Nephron progenitor cell (in vitro differentiated cells): ENCODE measurements at places on chromosomes 16 and 17.
A peak's percentile ranks its signal among the peaks of the same experiment; 100 is the strongest.

GRCh38 chr16:89864527-89864820 lies 8.9 kb upstream of the TCF25 start:
- no peak for DNase-seq

DNA sequence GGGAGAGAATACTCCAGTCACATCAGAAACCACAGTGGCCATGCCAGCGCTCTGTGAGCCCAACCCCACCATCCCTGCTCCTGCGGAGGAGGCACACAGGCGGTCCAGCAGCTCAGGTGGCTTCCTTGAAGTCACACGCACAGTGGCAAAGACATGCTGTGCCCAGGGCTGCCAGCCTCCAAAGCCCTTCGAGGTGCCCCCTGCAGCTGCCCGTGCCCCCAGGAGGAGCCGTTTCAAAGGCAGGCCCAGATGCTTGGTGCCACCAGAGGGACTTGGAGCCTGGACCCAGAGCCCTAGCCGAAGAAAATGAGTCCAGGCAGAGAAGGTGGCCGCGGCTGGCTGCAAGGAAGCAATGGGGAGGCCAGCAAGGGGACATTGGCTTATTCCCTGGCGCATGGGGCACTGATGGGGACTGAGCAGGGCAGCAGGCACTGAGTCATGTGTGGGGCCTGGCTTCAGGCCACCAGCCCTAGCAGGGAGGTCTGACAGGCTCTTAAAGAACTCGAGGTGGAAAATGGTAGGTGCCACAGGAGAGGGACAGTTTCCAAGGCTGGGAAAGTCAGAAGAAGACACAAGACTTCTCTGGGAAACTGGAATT lies 17.2 kb upstream of the CACNG1 start:
- no peak for DNase-seq

DNA sequence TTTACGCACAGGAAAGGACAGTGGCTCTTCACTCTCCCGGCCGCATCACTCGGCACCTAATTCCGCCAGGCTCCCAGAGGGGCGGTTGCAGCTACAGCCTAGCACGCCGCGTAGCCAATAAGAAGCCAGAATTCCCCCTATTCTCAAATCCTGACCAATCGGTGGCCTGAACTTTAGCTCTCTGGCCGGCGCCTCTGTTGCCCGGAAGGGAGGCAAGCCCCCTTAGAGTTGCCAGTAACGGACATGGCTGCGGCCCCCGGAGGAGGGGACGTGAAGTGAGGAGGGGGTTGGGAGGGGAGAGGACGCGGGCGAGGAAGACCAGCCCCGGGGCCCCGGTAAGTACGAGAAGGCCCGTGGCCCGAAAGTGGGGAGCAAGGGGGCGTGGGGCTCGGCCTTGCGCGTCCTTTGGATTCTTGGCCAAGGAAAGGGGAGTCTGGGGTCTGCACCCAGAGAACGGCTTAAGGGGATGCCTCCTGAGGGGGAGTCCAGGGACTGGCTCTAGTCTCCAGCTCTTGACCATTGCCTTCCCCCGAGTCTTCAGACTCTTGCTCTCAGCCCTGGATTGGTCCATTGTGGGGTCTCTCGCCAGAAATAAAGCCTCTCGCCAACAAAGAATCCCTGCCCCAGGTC lies at the start of gene TMEM94:
TSS of gene TMEM94 (plus strand) at position 219 of the 630 bp plus-strand sequence. CDS start 15,271 bp downstream, outside the sequence.
- DNase-seq: peak; percentile 89

- peak; percentile 11 for DNase-seq
Observed at GRCh38 chr17:20944014-20944865, 98.6 kb downstream of the USP22 start.

DNA sequence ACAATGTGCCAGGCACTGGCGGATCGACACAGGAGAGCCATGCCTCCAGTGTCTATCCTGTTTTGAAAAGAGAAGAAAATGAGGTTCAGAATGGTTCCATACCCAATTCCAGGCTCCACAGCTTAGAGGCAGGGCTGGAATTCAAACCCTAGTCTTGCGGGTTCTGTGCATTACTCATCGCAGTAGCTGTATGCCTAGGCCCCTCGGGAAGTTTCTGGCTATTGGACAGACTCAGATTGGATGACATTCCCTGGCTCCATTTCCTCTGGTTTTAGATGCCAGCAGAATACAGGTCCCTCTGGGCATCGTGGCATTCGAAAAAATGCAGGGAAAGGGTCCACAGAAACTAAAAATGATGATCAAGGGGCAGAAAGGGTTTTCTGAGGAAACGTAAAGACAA lies 184.7 kb downstream of the COPRS start:
- DNase-seq: no peak

DNA sequence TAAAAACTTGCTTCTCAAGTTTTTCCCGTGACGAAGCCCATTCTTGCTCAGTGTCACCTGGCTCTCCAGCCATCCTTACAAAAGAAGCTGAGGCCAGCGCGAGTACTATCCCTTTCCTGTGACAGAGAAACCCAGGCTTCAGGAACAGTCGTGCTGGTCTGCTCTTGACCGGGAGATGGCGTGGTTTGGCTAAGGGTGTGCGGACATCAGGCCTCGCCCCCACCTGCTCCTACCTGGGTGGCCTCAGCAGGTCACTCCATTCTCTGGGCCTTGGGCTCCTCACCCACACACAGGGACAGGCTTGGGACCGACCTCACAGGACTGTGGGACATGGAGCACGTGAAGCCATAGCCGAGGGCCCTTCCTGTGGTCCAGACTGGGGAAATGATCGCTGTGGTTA lies 75.2 kb upstream of the CIBAR2 start:
- no peak for DNase-seq

GRCh38 chr16:85762970-85763369 lies 12.1 kb upstream of the C16orf74 start:
- no peak for DNase-seq

DNA sequence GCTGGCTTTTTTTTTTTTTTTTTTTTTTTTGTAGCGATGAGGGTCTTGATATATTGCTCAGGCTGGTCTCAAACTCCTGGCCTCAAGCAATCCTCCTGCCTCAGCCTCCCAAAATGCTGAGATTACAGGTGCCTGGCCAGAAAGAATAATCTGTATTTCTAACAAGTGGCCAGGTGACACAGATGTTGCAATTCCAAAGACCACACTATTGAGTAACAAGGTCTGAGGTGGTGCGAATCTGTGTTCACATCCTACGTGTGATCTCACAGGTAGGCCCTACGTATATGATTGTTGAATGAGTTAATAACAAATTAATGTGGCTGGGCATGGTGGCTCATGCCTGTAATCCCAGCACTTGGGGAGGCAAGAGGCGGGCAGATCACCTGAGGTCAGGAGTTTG lies 33.3 kb downstream of the OTOA start:
- DNase-seq: no peak

DNA sequence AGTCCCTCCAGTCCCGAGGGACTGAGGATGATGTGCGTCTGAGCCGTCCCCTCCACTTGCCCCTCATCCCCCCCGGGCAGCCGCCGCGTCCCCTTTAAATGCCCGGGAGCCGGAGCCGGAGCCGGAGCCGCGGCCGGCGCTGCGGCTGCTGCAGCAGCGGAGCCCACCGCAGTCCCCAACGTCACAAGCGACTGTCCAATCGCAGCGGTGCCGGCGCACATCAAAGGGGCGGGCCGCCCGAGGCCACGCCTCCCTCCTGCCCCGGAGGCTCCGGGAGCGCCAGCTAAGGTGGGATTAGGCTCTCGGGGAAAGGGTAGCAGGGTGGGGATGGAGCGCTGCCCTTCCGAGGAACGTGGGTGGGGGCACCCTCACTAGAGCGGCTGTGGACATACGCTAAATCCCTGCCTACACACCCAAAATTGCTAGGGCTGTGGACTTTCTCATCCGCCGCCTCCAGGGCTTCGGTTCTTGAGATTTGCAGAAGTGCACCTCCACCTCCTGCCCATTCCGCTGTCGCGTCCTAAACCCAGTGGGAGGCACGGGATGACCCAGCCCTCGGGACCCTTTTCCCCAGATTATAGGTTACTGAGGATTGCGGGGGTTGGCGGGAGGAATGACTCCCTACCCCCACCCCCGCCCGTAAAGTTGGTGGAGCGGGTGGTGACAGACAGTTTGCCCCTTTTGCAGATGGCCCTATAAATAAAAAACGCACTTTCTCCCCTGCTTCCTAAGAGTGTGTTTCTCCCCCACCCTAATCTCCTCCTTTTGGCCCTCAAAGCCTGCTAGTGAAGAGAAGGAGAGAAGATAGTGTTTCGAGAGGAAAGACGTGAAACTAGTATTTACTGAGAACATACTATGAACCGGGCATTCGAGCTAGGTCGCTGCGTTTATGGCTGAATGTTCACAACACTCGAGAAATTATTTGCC lies at the start of gene PHOSPHO1:
TSS of gene PHOSPHO1 (minus strand) at position 152 of the 927 bp plus-strand sequence. CDS start 4,096 bp downstream, outside the sequence.
- DNase-seq: peak; percentile 96

DNA sequence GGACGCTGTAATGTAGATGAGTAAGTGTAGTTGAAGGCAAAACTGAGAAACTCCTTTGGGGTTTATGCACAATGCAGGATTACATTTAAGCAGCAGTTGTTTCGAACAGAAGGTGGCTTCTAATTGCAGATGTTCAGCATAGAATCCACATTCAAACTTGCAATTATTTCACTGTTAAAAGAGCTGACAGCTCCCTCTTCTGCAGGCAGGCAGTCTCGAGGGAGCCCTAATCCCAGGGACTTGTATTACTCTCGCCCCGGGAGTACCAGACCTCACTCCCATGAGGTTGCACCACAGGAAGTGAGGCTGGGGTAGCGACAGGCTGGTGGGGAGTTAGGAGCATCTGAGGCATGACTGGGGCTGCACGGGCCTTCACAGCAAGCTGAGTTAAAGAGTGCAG lies 484.3 kb upstream of the EEF2KMT start:
- DNase-seq: peak; percentile 18

GRCh38 chr17:7014261-7014994 lies 2.0 kb downstream of the RNASEK start:
- peak; percentile 98 for DNase-seq

DNA sequence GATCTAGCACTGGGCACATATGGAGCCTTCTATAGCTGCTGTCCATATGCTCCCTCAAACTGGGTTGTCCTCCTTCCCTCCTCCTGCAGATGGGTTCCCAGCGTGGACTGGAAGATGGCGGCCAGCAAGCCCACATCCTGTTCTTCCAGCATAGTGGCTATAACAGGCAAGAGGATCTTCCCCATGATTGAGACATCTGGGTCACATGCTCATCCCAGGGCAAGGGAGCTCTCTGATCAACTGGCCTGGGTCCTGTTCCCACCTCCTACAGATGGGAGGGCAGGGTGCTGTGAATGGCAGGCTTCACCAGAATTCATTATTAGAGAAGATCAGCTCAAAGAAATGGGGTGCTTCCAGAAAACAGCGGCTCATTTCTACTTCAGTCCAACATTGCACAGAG lies 210.2 kb downstream of the PARN start:
- DNase-seq: no peak

DNA sequence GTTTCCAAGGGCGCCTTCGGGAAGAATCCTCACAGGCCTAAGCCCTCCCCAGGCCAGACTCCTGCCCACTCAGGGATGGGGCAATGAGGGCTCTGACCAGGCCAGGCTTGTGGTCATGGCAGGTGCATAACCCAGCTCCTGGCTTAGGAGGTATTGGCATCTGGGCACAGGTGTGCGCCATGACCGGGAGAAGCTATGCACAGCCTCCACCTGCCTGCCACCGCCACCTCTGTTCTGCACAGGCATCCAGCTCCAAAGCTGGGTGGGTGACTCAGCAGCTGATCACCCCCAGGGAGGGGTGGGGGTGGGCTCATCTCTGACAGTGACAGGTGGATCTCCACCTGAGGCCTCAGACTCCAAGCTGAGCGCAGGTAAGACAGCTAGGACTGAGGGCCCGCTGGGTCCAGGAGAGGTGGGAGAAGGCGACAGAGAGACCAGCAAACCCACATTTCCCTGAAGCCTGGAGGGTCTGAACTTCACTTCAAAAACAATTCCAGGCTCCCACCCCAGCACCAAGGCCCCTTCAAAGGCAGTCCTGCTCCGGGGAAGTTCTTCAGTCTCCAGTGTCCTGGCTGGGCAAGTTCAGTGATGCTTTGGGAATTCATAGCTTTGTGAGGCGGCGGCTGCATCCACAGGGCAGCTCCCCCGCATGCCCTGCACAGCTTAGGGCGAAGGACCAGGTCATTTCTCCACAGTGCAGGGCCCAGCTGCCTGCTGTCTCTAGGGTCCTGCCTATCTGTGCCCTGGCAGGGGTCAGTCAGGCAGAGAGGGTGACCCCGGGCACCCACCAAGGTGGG lies 121.6 kb upstream of the SMURF2 start:
- DNase-seq: no peak

DNA sequence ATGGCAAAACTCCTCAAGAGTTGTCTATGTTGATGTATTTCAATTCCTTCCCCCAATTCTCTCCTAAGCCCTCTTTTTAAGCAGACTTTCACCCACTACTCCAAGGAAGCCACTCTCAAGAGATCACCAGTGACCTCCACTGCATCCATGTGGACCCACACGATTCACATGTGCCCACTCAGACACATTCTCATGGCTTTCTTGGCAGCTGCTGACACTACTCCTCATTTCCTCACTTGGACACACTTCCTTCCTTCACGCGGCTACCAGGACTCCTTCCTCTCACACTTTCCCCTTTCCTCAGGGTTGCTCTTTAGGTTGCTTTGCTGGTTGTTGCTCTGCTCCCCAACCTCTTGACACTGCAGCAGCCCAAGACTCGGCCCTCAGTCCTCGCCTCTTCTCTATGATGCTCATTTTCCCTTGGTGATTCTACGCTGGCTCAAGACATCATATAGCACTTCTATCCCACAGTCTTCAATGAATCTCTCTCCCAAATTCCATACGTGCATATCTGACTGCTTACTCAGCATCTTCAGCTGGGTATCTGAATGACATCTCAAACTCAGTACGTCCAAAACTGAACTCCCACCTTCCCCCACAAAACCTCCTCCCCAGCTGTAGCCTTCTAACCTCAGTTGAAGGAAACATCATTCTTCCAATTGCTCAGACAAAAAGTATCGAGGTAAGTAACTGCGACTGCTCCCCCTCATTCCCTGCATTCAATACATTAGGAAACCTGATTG lies 28.2 kb downstream of the HELZ start:
- DNase-seq: no peak

DNA sequence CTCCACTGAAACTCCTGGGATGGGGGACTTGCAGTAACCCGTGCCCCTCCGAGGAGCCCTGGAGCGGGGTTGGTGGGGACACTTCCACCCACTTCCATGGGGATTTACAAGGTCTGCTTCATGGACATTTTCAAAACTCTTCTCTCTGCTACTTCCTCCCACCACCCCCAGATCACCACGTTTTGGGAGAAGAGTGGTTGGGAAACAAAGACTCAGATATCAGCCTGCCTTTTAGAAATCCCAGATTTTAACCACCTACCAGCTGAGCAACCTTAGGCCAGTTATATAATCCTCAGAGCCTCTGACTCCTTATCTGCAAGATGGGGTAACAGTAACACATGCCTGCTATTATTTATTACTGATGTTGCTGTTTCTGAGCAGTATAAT lies 184.8 kb downstream of the CCDC182 start:
- DNase-seq: no peak

DNA sequence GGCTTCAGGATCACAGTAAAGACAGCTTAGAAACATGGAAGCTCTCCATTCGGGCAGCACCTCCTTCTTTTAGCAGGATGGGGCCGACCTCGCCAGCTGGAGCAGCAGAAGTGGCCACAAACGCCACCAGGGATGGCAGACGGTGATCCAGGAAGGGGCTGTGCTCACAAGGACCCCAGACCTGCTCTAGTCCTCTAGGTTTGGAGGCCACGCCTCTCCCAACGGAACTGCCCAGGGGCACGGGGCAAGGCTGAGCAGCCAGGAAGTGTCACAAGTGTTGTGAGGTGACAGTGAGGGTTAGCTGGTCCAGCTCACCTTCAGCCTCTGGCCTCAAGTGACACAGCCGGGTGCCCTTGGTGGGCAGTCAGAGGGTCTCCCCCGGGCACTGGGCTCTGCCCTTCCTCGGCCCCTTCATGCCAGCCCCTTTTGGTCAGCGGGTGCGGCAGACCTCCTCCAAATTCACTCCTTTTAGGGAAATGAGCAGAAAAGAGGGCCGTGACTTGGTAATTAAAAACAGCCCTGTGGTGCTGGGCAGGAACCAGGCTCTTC lies 20.4 kb downstream of the CEP295NL start:
- DNase-seq: no peak
